ENCODE measurements at places on chromosomes 13 and 19.

- no peak for DNase-seq
Measured at GRCh38 chr19:32767951-32768679, 48.5 kb downstream of the TDRD12 start.

- DNase-seq, result no peak
Measured at GRCh38 chr19:13887517-13887916, 10.6 kb downstream of the NANOS3 start.

- no peak for DNase-seq
Measured at GRCh38 chr13:74747186-74747955, 613.2 kb upstream of the KLF12 start.

DNA sequence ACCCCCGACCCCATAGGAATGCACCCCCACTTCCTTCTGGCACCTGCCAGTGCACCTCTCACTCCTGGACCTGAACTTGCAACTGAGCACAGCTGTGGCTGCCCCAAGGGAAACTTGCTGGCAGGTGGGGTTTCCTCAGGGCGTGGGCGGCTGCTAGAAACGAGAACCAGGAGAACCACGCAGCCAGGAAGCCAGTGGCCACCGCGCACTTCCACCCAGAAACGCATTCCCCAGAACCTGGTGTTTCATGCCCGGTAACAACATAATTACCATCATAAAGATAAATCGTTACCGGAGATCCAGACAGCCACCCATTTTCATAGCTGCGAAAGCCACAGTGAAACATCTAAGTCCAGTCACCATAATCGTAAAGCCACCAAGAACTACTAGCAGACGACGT, 75.2 kb upstream of the C13orf46 start:
- no peak for DNase-seq

DNA sequence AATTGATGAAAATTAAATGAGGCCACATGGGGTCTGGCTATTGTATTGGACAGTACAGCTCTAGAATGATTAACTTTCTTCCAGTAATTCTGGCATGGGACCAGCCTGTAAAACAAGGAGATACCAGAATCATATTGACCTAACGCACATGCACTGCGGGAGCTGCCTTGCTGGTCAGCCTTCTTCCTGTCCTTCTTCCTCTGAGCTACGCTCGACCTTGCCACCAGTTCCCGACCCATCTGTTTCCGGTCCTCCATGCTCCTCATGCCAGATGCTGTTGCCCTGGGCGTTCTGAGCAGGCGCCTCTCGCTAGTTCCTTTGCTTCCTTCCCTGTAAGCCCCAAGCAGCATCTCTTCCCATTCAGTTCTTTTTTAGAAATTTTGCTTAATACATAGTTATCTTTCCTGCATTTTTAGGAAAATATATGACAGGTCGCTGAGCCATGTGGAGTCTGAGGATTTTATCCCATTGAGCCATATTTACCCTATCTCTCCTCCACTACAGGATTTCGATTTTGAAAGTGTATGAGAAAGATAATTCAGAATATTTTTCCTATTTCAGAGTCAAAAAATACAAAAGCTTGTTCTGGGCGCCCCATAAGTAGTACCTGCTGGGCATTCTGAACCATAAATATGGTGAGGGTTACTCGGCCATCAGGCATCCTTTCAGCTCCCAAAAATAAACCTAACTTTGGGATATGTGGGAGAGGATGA, 38.6 kb downstream of the TNFRSF19 start:
- no peak for DNase-seq

DNA sequence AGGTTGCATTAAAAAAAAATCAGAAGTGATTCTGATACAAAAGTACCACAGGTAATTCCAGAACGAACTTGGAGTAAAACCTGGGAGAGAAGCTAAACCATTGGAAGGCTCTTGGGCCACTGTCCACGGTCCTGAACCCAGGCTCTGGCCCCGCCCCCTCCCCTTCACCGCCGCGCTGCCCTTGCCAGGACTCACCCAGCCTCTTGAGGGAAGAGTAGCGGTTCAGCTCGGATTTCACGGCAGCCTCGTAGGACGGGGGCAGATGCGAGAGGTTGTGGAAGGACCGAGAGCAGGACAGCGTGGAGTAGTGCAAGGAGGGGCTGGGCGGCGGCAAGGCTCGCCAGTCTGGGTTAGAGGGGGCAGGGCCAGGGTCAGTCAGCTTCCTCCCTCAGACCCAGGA, 5.7 kb downstream of the SHISA7 start:
- no peak for DNase-seq

DNA sequence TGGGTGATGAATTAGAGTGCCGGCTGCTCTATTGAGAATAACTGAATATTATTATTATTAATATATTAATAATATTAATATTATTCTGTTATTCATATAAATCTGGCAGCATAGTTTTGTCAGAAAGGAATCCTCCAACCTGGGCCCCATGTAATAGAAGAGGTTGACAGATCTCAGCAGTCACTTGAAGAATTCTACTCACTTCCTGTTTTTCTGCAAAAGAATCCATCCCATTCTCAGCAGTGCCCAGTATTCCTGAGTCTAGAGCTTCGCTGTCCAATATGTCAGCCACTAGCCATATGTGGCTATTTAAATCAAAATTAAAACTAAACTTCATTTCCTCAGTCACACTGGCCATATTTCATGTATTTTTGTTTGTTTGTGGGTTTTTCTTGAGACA, 72.4 kb upstream of the USPL1 start:
- DNase-seq, result no peak

DNA sequence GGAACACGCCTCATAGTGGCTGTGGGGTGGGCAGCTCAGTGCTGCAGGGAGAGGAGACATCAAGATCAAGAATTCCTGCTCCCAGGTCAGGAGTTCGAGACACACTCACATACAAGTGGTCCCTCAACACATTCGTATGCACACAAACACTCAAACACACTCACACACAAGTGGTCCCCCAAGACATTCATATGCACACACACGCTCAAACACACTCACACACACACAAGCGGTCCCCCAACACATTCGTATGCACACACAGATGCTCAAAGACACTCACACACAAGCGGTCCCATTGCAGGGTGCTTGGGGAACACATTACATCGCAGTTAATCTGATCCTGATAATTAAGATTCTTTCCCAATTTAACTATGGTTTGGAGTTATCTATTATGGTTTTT, 28.2 kb downstream of the FCGBP start:
- no peak for DNase-seq

GRCh38 chr13:89891416-89891815, 1456.1 kb upstream of the MIR17HG start:
- DNase-seq, result no peak

GRCh38 chr13:102620516-102620915, 23.7 kb downstream of the TPP2 start:
- DNase-seq, result no peak

DNA sequence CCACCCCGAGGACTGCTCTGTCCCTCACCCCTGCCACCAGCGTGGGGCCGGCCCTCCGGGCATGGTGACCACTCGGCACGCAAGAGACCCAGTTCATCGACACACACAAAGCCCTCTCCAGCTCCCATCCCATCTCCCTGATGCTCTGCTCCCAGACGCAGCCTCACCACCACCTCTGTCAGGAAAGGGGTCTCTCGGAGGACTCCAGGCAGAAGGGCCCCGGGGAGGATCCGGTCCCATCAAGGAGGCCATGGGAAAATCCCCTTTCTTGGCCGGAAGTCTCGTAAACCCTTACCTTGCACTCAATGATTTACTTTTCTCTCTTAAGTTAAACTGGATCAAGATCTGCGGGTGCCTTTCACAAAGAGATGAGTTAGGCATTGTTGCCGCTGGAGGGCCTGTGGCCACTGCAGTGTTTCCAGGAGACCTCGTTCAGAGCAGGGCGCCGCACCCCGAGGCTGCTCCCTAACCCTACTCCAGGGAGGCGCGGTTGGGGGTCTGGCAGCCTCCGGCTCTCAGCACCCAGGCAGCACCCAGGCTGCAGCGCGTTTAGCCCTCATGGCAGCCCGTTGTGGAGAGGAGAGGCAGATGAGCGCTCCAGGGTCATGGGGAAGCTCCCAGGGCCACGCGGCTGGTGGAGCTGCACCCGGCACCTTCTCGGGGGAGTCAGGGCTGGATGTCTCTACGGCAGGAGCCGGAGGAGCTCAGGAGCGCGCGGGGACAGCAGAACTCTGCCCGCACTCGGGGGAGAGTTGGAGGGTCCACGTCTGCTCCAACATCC, 31.0 kb downstream of the C2CD4C start:
- no peak for DNase-seq

DNA sequence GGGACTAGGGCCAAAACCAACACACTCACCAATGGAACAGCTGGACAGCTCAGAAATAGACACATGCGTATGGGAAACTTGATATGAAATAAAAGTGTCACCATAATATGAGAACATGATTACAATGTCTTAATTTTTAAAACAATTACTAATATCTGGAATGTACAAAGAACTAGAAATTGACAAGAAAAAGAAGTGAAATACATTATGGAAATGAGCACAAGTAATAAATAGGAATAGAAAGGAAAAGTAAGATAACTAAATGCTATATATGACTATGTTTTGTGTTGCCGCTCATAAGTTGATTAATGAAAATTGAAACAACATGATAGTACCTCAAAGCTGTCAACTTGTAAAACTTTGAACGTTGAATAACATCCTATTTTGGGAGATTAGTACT, 801.1 kb downstream of the SLITRK5 start:
- no peak for DNase-seq

DNA sequence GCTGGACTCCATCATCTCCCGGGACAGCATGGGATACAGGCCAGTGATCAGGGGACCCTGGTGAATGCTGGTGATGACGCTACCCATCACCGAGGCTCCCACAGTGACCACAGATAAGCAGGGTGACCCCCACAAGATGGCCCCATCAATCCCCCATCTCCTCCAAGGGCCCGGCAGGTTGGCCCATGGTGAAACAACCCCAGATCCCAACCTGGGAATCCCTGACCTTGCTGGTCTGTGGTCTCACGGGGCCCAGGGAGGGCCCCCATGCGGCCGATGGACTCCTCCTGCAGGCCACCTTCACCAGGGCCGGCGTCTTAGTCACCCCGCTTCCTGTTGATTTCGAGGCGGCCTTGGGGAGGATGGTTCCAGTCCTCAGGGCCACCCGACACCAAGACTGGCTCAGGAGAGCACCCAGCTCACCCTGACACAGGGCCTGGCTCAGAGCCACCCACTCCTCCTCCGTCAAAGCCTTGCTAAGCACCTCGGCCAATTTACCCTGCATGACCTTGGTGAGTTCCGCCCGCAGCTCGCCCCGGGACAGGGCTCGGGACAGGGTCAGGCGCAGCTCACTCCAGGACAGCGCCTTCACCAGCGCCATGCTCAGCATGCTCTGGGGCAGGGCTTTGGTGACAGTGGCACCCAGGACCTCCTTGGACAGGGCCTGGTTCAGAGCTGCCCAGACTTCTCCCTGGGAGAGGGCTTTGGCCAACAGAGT, 10.0 kb downstream of the IQCN start:
- no peak for DNase-seq

- DNase-seq, result no peak
Measured at GRCh38 chr19:38375748-38376147, 1.4 kb downstream of the PSMD8 start.

GRCh38 chr13:112648101-112648500, 41.7 kb upstream of the ATP11A start:
- DNase-seq, result no peak

DNA sequence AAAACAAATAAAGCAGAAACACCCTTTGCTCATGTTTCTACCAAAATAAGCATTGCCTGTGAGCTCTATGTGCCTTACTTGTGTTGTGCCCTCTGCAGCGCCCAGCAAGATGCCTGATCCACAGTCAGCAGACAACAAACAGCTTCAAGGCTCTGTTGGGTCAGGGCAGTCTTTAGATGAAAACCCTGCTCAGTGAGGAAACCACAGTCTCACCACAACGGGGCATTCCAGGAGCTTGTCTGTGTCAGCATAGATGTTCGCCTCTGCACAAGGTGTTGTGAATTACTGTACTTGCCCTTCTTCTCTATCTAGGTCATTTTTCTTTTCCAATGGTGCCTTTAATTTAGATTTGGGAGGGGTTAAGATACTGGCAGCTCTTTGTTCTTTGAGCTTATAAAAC, 251.9 kb downstream of the COL4A1 start:
- DNase-seq, result no peak

GRCh38 chr13:106540613-106541012, 5.2 kb upstream of the EFNB2 start:
- DNase-seq, result no peak

DNA sequence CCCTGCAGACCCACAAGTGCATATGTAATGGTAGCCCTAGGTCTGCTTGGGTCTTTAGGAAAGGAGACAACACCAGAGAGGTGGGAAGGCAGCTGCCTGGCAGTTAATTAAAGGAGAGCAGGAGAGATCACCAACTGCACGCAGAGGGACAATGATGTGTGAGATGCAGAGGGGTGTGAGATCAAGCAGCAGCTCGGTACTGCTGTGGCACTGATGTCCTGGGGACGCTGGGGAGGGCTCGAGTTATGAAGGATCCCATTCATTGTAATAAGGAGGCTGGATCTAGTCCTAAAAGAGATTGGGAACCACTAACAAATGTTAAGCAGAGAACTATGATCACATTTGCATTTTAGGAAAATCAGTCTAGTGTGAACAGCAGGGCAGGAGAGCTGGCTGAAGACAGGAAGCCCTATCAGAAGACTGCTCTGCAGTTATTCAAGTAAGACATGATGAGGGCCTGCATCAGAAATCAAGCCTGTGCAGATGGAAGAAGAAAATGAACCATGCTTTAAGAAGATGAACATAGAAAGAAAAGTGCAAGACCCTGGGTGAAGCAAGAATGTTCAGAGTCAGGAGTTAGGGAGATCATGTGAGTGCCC, 80.4 kb downstream of the DLEU7 start:
- no peak for DNase-seq

GRCh38 chr19:40499320-40499719, 32.5 kb downstream of the SPTBN4 start:
- DNase-seq, result no peak

- DNase-seq, result no peak
Measured at GRCh38 chr19:19741184-19741583, 8.3 kb upstream of the ZNF14 start.

DNA sequence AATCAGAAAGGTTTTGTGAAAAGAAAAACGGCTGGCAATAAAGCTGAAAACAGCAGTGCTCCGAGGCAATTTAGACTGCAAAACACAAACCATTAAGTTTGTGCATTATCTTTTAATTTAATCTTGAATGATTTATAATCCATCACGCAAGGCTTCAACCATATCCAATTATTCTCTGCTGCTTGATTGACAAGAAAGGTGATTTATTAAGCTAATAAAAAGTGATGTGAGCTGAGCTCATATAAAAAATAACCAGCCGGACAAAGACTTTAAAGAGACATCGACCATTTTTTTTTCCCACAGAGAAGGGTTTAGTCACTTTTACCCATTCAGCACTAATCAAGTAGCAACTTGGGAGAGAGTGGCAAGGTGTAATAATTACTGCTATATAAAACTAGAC, 33.6 kb downstream of the TSHZ3 start:
- no peak for DNase-seq

DNA sequence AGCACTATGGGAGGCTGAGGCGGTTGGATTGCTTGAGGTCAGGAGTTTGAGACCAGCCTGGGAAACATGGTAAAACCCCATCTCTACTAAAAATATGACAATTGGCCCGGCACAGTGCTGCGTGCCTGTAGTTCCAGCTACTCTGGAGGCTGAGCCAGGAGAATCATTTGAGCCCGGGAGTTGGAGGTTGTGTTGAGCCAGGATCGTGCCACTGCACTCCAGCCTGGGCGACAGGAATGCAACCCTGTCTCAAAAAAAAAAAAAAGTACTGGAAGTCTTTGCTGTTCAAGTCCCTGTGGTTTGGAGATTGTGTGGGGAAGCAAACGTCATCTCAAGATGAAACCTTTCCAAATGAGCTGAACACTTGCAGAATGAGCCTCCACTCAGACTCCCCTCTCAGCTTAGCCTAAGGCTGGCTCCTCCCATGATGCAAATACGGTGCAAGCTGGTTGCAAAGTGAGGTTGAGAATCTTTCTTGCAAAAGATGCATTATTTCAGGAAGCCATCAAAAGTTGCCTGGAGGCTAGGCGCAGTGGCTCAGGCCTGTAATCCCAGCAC, 46.2 kb downstream of the MYO9B start:
- no peak for DNase-seq

All from omental fat pad (tissue), 4 donors.